SIG-M5 (cell line): ENCODE measurements at places on chromosomes 1 and 21.

- DNase-seq: no peak
Measured at GRCh38 chr1:163174524-163175437, 27.9 kb downstream of the RGS5 start.

GRCh38 chr1:180610556-180611015 is 21.2 kb upstream of the XPR1 start:
- DNase-seq: no peak

- DNase-seq: no peak
Measured at GRCh38 chr1:71638081-71638766, 557.4 kb upstream of the ZRANB2 start.

DNA sequence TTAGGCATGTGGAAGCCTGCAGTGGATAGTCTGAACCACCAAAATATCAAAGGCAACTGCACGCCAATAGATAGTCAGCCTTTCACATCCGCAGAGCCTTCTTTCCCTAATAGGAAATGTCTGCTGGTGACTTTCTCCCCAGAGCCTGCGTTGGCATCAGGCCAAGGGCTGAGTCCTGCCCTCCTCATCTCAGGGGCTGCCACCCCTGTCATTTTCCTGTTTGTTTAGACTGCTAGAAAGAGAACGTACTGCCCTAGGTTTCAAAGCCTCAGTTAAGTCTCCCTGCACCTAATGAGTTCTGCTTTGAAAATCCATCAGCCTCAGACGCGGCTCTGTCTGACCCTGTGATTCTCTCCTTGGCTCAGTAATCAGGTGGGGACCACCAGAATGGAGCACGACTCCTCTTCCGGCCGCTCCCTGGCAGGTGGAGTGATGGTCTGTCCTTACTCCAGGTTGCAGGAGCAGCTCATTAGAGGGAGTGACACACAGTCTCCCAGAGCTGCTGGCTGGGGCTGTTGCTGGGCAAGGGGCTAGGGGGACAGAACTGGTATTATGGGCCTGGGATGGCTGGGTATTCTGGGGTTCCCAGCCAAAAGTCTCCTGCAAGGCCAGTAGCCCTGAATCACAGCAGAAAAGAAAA is 27.3 kb downstream of the STUM start:
- DNase-seq: no peak

DNA sequence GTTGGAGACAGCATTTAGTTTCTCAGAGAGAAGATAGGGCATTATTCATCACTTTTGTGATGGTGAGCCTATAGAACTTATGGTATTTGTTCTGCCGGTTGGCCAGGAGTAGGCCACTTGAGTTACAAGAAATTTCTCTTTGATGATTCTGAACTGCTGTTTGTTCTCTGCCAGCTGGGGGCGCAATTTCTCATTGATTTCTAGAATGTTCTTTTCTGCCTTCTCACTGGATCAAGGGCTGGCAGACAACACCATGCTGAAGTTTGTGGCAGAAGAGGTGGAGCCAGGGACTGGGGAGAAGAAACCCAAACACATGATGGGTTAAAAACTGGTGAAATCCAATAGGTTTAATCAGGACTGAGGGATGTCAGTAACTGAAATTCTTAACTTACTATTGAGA is 360.6 kb downstream of the FAM72C start:
- no peak for DNase-seq

GRCh38 chr1:225888898-225889601 is at the start of gene LEFTY1:
LEFTY1 (minus strand) TSS chr1:225889146; CDS start chr1:225889066, 80 bp downstream.
- no peak for DNase-seq

DNA sequence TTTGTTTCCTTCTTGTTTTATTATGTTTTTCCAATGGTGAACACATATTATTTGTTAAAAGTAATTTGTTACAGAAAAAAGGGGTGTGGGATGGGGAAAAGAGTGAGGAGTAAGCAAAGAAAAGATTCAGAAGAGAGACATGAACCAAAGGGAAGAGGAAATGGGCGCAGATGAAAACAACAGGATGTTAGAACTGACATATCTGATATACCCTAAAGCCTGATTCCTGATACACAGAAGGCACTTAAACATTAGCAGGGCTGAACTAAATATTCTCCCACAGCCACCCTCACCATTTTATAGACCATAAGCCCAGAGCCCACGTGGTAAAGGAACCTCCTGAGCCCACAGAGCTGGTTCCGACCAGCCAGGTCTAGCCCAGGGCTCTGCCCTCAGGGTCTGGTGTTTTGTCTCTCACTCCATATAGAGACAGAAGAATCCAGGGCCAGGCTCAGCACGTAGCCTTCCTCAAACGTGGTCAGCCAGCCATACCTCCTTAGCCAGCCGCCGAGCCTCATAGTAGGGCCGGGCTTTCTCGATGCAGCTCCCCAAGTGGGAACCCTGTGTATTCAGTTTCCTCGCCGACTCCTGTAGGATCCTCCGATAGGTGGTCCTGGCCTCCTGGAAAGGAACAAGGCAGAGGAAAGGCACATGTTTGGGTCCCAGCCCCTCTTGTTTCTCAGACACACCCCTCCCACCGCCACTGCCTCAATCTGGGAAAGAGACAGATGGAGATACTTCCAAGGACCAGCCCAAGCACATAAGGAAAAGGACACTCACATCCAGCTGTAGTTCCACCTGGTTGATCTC is 9.5 kb downstream of the SH3BP5L start:
- DNase-seq: no peak
